ENCODE measurements at places on chromosomes 11 and 22.

DNA sequence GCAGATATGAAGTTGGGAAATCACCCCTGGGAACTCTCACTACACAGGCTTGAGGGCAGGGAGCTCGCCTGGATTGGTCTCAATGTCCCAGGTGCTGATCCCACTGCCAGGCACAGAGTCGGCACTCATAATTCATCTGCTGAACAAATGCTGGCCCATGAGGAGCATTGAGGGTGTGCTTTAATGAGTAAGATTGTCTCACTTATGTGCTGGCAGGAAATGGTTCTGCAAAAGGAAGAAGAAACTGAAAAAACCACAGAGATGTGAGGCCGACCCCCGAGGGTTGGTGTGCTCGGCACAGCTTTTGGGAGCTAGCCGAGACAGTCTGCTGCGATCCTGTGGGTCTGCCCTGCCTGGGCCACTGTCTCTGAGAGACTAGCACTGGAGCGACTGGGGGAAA lies 9.4 kb downstream of the PLAAT2 start:
- no peak for DNase-seq

DNA sequence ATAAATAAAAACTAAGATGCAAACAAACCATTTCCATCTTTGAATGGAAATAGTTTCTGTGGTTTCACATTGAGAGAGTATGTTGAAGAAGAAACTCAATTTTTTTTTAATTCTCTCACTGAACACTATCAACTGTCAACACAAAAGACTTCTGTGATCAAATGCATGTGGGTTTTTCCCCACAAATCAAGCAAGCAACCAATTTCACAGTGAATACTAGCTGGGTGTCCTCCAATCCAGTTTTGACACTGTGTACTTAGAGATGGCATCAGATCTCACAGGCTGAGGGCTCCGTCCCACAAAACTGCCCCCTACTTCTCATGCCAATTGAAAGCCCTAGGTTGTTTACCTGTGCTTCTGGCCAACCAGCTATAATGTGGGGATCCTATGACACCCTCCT lies 34.5 kb downstream of the CTSC start:
- no peak for DNase-seq

- DNase-seq = no peak
Observed at GRCh38 chr11:73565804-73566203, 32.1 kb downstream of the FAM168A start.

- DNase-seq = no peak
Observed at GRCh38 chr11:118605116-118605867, 2.1 kb upstream of the PHLDB1 start.

- DNase-seq = no peak
Observed at GRCh38 chr11:29534836-29535235, 482.0 kb downstream of the KCNA4 start.

- DNase-seq = no peak
Observed at GRCh38 chr11:70207531-70208131, 4.5 kb downstream of the FADD start.

- no peak for DNase-seq
Observed at GRCh38 chr22:47386812-47387510, 624.5 kb downstream of the TBC1D22A start.

DNA sequence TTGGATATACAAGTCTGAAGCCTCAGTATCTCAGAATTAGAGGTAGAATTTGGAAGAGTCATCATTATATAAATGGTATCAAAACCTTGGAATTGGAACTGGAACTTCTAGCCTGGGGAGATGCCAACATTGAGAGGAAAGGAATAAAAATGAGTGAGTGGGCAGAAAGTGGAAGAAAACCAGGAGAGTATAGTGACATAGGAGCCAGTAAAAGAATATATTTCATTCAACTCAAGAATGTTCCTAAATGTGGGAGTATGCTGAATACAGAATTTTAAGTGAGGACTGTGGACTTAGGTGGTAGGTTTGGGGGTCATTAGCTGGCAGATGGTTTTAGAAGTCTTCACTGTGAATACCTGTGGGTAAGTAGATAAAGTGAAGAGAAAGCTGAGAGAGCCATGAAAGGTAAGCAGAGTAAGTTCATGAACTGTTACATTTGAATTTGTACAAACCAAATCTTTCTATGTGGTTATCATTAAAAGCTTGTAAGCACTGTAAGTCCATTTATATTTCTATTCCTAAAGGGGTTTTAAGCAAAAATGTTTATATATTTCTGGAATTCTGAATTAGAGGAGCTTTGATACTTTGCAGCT lies 60.2 kb downstream of the PDHX start:
- DNase-seq = no peak

DNA sequence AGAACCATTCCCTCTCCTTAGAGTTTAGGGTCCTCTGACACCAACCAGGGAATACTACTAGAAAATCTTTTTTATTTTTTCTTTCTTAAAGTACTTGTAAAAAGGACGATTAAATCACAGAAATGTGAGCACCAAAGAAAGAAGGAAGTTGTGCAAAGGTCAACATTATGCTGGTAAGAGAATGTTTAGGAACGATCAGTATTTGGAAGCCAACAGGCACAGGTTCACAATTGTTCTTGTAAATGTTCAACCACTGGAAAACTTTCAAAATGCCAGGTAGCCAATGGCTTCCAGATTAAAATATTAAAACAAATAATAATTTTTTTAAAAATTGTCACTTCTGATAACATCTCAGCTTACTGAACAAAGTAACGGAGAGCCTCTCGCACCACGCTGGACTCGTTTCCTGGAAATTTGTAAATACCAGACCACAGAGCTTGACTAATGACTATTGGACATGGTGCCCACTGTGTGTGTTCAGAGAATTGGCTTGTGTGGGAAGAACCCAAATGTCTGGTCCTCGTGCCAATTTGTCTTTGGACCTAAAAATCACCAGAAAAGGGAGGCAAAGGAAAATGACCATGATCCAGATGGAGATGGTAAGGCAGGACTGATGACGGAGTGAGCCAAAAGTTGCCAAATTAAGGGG lies 20.8 kb downstream of the COMMD9 start:
- no peak for DNase-seq

DNA sequence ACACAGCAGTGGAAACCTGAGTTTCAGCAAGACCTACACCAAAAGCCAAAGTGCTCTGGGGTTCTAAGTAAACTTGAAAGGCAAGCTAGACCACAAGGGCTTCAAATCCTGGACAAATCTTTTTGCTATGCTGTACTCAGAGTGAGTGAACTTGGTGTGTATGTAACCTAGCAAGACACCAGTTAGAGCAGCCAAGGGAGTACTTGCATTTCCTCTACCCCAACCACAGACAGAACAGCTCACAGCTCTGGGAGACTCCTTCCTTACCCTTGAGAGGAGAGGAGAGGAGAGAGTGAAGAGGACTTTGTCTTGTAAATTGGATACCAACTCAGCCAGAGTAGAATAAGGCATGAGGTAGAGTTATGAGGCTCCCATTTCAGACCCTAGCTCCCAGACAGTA lies 71.4 kb downstream of the CTSC start:
- DNase-seq = no peak

GRCh38 chr11:128361451-128362020 lies 225.8 kb downstream of the ETS1 start:
- DNase-seq = no peak

DNA sequence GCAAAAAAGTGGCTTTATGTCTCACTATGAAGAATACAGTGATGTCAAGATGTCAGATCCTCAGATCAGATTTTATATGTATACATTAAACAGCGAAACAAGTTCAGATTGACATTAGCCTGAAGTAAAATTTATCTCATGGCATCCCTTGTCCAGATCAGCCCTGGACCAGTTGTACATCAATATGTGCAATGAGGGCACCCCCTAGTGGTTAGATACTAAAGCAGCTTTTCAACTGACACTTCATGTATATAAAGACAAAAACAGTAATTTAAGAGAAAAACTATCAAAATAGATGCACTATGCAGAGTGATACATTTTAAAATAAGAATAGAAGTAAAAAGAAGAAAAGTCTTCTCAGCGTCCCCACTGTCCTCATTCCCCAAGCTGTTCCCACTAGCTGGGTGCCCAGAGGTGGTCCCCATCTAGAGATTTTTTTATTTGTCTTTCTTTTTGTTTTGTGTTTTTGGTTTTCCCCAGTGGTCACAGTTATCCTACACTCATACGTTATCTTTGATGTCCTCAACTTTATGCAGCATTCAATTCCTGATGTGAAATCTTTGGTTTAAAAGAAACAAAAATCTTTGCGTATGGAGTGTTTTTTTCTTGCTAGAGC lies 2193.4 kb upstream of the RAG2 start:
- peak; percentile 30 for DNase-seq

- no peak for DNase-seq
Observed at GRCh38 chr11:37988031-37988430, 1390.0 kb upstream of the RAG2 start.

GRCh38 chr22:49344656-49345055 lies 483.0 kb downstream of the BRD1 start:
- DNase-seq = no peak

DNA sequence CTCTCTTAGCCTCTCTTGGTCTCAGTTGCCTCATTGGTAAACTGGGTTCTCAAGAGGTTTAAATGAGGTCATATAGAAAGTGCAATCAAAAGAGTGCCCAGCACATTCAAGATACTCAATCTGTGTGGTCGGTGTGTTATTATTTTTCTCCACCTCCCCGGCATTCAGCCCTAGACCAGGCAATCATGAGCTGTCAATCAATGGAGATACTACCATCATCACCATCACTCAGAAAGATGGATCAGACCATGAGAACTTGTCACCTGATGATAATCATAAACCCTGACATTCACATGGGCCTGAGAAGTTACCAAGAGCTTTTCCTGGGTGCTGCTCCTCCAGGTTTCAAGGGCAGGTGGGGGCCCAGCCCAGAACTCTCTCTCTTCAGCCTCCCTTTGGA lies 166.1 kb downstream of the MN1 start:
- DNase-seq = no peak
